ENCODE measurements at places on chromosomes 11 and 22.
A peak's percentile ranks its signal among the peaks of the same experiment; 100 is the strongest.

DNA sequence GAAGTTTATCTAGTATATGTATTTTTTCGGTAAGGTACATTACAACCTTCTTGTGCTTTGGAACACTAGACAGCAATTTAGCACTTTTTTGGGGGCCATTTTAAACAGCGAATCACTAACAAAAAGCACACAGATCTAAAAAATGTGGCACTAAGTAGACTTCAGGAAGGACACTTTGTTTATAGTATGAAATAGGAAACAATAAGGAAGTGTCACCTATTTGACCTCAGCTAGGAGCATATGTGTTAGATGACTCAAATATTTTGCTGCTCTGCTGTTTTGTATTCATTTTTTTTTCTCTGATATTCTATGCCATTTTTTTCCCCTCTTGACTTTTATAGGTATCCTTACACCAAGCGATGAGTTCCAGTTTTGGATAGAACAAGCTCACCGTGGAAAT lies 5.6 kb downstream of the DYNC2H1 start:
- no peak for DNase-seq

GRCh38 chr22:19291218-19291579 lies 320 bp downstream of the CLTCL1 start:
- DNase-seq = peak; percentile 50

GRCh38 chr22:49972163-49973017 lies 11.8 kb downstream of the PIM3 start:
- DNase-seq = peak; percentile 37

DNA sequence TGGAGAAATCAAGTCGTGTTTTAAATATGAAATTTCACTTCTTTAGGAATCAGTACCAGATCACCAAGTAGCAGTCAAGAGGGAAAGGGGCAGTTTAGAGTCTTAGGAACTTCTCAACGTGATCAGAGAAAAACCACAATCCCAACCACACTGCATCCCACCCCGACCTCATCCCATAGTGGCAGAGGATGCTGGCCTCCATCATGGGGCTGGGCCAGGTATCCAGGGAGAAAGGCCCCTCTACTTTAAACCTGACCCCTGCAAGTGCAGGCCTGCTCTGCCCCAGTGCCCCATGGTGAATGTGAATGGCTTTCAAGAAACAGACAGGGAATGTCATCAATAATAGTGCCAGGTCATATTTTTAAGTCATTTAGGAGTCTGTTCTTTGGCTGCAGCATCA lies 12.1 kb downstream of the CHST1 start:
- DNase-seq = no peak

- no peak for DNase-seq
These were observed 152.1 kb upstream of the ISX start for GRCh38 chr22:34913826-34914225.

DNA sequence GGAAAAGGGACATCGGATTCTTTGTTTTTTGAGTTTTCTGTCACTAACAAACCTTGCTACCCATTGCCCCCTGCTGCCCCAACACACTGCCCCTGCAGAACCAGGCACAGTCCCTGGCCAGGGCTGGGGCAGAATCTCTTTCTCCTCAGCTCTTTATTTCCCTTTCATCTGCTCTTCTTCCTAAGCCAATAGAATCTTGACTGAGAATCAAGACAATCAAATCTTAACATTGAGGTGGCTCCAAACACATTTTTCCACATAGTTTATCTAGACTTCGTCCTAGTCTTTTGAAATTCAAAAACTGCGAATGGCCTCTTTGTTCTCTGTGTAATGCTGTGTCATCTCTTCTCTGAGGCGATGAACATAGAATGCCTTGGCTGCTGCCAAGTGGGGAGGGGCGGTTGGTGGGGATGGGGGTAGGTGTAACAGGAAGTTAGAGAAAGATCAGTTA lies 16.1 kb upstream of the NTM start:
- DNase-seq = no peak

GRCh38 chr11:112541140-112542046 lies 280.7 kb upstream of the PLET1 start:
- DNase-seq = no peak

- DNase-seq = no peak
These were observed 888.9 kb downstream of the BRD1 start for GRCh38 chr22:48938741-48939140.

DNA sequence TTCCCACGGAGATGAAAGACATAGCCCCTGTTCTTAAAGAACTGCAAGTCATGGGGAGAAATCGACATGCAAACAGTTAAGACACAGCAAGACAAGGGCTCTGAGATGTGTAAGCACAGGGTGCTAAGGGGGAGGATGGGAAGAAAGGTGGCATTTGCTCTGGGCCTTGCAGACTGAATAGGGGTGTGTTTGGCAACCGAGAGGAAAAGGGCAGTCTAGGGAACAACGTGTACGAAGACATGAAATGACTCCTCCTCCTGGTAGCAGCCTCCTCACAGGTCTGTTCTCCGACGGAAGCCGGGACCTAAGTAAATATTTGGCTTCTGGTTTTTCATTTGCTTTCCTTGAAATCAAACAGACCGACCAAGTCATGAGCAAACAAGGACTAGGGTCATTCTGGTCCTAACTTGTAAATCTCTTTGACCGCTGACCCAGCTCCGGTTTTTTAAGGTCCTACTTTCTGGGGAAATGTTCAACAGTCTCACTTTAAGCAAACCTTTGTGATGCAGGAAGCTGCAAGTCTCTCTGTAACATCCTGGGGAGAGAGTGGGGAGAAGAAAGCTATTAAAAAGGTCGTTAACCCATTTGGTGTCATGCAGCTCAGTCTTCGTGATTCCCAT lies 19.7 kb downstream of the NNMT start:
- no peak for DNase-seq
